Stimulated activated CD4-positive, alpha-beta T cell treated with anti-CD3 and anti-CD28 coated beads, Interleukin-15, amount 100 ng/mL, for 1 hour (primary cell): ENCODE measurements at places on chromosomes 2 and 18.

- no peak for DNase-seq
Measured at GRCh38 chr2:176892676-176893226, 319.8 kb upstream of the HNRNPA3 start.

GRCh38 chr2:30180226-30180625, 33.4 kb downstream of the YPEL5 start:
- DNase-seq = no peak

- DNase-seq = no peak
Measured at GRCh38 chr18:64919971-64920570, 771.2 kb upstream of the LINC00305 start.

- no peak for DNase-seq
Measured at GRCh38 chr2:4077017-4077416, 373.6 kb downstream of the DCDC2C start.

GRCh38 chr2:46266134-46266533, 31.1 kb upstream of the EPAS1 start:
- DNase-seq = no peak

DNA sequence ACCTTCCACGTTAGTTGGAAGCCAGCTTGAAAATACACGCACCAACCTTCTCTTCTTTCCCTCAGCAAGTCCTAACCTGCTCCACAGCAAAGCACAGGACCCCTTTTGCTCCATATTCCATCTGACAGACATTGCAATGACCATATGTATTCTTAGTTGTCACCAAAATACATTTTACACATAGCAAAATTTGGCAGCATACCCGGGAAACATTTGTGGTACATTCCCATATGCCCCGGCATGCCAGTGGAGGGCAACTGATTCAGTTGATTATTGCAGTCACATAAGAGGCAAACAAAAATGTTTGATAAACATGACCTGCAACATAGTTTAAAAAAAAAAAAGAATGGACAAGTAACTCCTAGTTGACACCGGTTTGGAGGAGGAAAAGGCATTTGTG, 202.1 kb upstream of the UBE2E3 start:
- no peak for DNase-seq

GRCh38 chr2:222941510-222942032, 80.7 kb downstream of the ACSL3 start:
- DNase-seq = no peak

DNA sequence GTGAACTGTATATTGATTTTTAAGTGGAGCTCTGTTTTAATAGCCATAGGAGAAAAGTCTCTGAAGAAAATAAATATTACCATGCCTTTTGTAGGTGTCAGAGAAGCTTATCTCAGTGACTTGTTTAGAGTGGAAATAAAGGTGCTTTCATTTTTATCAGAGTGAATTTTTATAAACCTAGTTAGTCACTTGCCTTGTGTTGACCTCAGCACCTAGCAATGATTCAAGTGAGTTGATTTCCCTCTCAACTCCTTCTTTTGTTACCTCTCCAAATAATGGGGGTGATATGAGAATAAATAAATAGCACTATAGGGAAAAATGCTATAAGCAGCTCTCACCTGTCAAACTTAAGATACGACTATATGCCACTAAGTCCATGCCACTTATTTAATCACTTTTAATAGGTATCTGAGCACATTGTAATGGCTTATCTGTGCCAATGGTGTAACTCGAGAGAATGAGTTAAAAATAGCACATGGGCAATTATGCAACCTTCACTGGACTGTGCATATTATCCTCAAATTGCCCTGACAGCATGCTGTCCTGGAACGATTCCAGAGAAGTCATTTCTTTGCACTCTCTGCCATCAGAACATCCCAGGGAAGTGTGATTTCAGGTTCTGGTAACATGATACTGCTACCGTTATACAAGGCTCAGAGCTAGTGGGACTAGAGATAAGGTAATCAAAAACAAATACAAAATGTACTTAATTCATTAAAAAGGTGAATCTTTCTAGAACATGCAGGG, 290.8 kb downstream of the CCDC85A start:
- no peak for DNase-seq

DNA sequence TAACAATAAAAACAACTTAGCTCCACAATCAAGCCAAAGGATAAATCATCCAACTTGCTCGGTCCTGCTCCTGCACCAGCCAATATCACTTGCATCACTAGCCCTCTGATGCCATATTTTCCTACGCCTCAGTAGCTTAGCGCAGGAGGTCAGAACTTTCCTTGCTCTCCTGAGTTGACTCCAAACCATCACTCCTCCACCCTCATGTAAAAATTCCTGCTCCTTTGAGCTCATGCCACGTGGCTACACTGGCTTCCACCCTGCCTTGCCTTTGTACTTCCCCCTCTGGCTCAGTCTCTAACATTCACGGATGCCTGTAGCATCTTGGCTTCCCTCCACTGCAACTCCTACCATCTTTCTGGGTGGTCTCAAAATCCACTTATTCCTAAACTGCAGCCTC, 25.2 kb downstream of the AAK1 start:
- DNase-seq = no peak

DNA sequence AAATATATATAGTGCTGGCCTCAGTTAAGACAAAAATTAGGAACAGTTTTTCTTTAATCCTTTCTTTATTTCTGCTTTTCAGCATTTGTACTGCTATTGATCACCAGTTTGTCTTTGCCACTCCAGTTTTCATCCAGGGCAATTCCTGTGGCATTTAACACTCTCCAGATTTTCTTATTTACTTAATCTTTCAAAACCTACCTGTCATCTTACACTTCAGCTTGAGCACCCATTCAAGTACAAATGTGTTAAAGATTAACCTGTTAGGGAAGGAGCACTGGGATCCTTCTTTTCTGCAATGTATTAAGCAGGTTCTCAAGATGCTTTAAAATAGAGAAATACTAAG, 101.8 kb upstream of the SCN1A start:
- no peak for DNase-seq

DNA sequence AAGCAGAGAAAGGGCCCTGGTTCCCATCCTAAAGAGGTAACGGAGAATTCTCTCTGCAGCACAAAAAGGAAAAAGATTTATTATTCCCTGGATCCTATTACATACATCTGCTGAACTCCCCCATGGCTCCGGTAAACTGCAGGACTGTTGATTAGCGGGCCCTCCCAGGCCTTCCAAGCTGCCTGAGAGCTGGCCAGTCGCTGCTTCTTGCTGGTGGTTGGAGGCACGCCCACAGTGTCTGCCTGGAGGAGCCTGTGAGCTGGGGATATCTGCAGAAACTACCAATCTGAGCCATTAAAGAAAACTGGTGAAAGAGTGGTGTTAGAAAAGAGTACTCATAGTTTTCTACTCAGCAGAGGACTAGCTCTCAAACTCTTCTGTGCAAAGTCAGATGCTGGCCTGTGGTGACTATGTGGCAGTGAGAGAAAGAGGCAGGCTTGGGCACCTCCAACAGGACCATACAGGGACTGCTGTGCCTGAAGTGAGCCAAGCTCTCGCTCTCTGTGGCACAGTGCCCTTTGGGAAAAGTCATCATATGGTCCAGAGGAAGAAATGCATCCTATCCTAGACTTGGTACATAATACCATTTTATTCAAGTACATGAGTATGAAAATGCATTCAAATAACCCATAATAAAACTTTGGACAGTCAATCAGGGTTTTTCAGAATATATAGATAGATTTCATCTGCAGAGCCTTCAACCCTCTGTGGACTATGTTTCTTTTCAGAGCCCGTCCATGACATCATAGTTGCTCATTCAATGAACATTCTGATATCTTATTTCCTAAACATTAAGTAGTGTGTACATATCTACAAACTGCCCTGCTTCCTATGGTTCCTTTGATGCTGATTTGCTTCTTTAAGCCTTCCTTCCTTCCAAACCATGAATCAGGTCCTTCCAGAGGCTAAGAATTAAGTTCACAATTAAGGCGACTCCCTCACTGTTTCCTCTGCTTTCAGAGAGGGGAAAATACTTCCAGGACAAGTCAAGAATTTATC, 242.0 kb upstream of the LYPD1 start:
- no peak for DNase-seq

DNA sequence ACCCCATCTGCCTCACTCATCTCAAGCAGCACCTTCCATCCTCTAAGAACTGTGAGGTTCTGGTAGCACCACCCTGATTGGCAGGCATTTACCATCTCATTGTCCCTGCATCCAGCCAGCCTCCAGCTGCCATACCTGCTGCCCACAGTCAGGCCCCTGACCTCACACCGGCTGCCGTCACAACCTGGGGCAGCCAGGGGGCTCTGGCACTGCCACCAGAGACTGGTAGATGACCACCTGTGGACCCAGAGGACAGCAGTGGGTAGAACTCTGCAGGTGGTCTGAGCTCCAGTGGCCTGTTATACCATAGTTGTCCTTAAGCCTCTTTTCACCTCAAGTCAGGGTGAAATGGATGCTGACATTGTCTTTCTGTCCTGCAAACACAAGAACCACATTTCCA, 69.4 kb downstream of the POLE4 start:
- no peak for DNase-seq

DNA sequence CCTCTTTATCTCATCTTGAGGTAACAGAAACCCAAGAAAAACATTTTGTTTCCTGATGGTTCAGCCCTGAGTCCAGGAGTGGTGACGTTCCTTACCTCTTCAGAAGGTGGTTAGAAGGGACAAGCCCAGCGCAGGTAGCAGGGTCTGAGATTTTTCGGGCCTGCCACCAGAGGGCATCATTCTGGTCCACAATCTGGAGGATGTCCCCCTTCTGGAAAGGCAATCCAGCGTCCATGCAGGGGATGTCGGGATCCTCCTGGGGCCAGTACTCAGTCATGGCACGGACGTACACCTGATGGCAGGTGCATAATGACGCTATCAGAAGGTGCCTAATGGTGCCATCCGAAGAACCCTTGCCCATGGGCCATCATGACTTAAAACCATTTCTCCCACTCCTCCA, 17.7 kb downstream of the MPP4 start:
- DNase-seq = no peak

DNA sequence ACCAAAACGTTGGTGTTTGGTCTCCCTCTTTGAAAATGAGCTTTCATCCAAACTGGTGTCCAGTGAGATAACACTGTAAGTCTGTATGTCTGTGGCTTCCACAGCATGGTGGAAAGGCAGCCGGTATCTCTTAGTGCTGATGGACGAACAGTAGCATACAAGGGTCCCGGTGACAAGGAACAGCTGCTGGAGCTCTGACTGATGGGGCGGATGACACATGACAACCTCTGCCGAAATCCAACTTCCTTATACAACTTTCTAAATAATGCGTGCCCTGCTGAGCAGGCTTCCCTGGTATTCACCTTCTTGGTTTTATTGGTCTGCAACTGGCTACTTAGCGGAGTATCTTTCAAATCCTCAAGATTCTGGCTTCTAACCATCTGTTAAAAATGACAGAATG, 216.2 kb downstream of the SRBD1 start:
- no peak for DNase-seq

DNA sequence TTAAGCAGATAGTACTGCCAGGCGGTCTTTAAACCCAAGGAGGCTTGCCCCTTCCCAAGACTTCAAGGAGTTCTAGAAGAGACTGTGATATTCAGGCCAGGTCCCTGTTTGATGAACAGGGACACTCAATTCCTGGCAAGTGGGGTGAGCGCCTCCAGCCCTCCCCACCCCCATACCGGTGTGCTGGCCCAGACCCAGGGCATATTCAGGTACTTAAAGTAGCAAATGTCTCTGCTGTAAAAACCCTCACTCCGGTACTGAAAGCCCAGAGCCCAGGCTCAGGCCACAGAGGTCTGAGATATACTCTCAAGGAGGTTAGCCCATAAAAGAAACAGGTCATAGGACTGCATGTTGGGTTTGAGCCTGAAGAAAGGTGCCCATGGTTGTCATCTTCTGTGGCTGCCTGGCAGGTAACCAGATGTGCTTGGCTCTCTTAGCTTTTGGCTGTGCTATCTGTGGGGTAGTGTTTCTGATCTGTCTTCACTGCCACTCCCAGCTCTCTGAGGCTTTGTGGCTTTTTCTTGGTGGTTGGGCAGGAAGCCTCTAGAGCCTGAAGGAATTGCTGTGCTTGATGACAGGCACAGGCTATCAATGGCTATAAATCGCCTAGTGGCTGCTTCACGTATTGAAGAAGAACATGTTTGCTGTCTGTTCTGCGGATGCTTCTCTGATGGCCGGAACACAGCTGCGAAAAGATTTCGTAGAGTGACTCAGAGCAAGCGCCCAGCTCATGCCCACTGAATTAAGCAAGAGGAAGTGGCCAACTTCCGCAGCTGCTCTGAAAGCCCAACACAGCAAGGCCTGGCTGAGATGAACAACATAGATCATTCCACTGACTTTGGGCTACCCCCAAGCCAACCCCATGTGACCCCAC, 63.3 kb upstream of the ALPP start:
- no peak for DNase-seq

DNA sequence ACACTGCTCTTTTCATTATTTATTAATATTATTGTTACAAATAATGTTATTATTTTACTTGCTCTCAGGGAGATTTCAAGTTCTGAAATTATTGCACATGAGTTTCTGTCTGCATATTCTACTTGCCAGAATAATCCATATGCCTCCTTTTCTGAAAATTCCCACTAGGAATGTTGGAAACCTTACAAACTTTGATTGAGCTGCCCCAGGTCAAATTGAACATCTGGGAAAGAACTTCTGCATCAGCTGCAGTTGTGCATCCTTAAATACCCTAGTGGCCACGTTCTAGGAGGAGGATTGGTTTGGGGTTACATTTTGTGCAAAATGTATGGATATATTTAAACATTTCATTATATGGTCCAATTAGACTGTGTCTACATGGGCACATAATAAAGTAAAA, 1302.7 kb upstream of the PIK3C3 start:
- DNase-seq = no peak

- DNase-seq = no peak
Measured at GRCh38 chr2:10196110-10196892, 73.8 kb downstream of the RRM2 start.

GRCh38 chr2:121562269-121563176, 31.8 kb downstream of the RNU4ATAC start:
- DNase-seq = no peak

- DNase-seq = no peak
Measured at GRCh38 chr2:240198226-240198625, 57.8 kb upstream of the OTOS start.

- DNase-seq = no peak
Measured at GRCh38 chr18:44502790-44503189, 177.9 kb upstream of the SETBP1 start.

GRCh38 chr2:202237787-202238233, 587 bp downstream of the SUMO1 start:
- peak; percentile 1 for DNase-seq

- DNase-seq = no peak
Measured at GRCh38 chr2:224101820-224102630, 62.9 kb upstream of the SERPINE2 start.
